Purkinje cell (primary cell): ENCODE measurements at places on chromosomes 5 and 9. TPM values are rescaled to one million over a fixed set of nuclear protein-coding genes. Genes with fewer than 3 reads are reported as not detected.

CTNND2 gene
- 28.0 and 35.0 TPM in 2 replicates for polyA plus RNA-seq

GRIA1 gene
- 77.4 and 86.1 TPM in 2 replicates for polyA plus RNA-seq

CCDC112 gene
- 9.8 and 11.7 TPM in 2 replicates for polyA plus RNA-seq

HMMR gene
- 0.70 TPM in 1 of 2 replicates, not detected in the other for polyA plus RNA-seq

BAAT gene
- 0.71 and 4.1 TPM in 2 replicates for polyA plus RNA-seq

TCF7 gene
- 0.11 TPM in 1 of 2 replicates, not detected in the other for polyA plus RNA-seq

BRINP1 gene
- polyA plus RNA-seq, result 36.7 and 38.1 TPM in 2 replicates

TMC1 gene
- polyA plus RNA-seq, result 0.87 TPM in 1 of 2 replicates, not detected in the other

CCL27 gene
- 0.66 TPM in 1 of 2 replicates, not detected in the other for polyA plus RNA-seq

OGN gene
- 13.1 and 31.8 TPM in 2 replicates for polyA plus RNA-seq

MAPKAP1 gene
- polyA plus RNA-seq, result 7.1 and 9.7 TPM in 2 replicates

CCDC192 gene
- polyA plus RNA-seq, result not detected in 2 replicates

REEP2 gene
- polyA plus RNA-seq, result 42.0 and 65.2 TPM in 2 replicates

DAB2 gene
- 27.8 and 35.2 TPM in 2 replicates for polyA plus RNA-seq

SLC6A18 gene
- polyA plus RNA-seq, result not detected in 2 replicates

TNFSF8 gene
- not detected in 2 replicates for polyA plus RNA-seq

PPP2R2B gene
- 115 and 131 TPM in 2 replicates for polyA plus RNA-seq

PCDHB14 gene
- polyA plus RNA-seq, result 5.3 and 5.4 TPM in 2 replicates

C8G gene
- polyA plus RNA-seq, result 0.90 TPM in 1 of 2 replicates, not detected in the other

GKAP1 gene
- polyA plus RNA-seq, result 6.0 and 12.4 TPM in 2 replicates

IL9 gene
- not detected in 2 replicates for polyA plus RNA-seq
